ENCODE measurements at places on chromosomes 6 and 20. TPM values are rescaled to one million over a fixed set of nuclear protein-coding genes. Genes with fewer than 3 reads are reported as not detected.

- H3K36me3 ChIP-seq, result no peaks in the 10 kb centered on the region
- no peak overlapping the region for H3K27ac ChIP-seq
- no peaks in the 10 kb centered on the region for H3K4me1 ChIP-seq
- H3K4me3 ChIP-seq, result no peak overlapping the region
- no peak for DNase-seq
Measured at GRCh38 chr6:33904747-33905065, 100.9 kb upstream of the MLN start.

DNA sequence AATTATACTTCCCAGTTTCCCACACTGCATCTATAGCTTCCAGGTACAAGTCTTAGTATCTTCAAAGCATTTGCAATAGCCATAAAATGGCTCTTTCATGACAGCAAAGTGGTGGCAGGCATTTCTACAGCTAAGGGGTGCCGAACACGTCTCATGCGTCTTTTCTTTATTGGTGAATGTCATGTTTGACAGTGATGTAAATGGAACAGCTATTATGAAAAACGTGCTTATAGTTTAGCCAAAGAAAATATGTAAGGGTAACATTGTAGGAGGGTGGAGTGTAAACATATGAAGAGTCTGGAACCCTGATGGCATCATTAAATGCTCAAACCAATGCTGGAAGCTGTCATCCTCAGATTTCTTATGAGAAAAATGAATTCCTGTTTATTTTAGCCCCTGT is 37.9 kb downstream of the COL11A2 start:
- DNase-seq, result no peak
- no peaks in the 10 kb centered on the region for H3K4me1 ChIP-seq
- H3K27ac ChIP-seq, result no peak overlapping the region
- H3K4me3 ChIP-seq, result no peak overlapping the region

DNA sequence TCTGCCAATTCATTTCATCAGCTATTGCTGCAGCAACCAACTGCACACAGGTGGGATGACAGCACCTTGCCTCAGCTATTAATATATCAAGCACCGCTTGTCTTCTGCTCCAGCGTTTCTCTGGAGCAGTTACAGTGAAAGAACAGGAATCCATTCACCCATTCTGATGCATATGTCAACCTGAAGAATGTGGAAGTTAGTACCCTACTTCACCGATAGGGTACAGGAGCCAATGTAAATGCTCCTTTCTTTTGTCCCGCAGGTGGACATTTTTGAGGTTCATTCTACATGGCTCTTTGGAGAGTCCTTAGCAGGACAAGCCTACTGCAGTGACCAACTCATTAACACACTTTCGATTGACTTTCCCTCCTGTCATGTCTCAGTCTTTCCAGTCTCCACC is 139.9 kb upstream of the PRND start:
- H3K36me3 ChIP-seq, result no peaks in the 10 kb centered on the region
- no peaks in the 10 kb centered on the region for H3K27me3 ChIP-seq
- H3K27ac ChIP-seq, result no peak overlapping the region
- no peak for DNase-seq
- H3K4me1 ChIP-seq, result peaks cover 4% of the 10 kb centered on the region
- no peak overlapping the region for H3K4me3 ChIP-seq

GRCh38 chr20:20073801-20074371 is 21.6 kb downstream of the CFAP61 start:
- H3K36me3 ChIP-seq, result no peaks in the 10 kb centered on the region
- no peak for DNase-seq
- no peaks in the 10 kb centered on the region for H3K4me1 ChIP-seq

DNA sequence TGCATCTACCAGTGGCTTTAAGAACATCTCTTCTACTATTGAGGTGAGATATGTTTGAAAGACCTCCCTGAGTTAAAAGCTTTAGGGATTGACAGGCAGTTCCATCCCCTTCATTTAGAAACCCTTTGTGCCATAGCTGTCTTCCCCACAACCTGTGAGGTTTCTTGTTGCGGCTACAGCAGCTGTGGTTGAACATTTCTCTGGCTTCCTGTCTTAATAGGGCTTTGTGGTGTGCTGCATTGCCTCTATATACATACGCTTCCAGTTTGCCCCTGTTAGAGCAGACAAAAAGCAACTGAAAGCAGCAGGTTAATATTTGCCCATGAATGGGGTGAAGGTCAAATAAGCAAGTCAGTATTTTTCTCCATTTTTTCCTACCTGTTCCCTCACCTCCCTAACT is 210.2 kb downstream of the TMEM200A start:
- DNase-seq, result no peak
- no peak overlapping the region for H3K27ac ChIP-seq
- H3K36me3 ChIP-seq, result no peaks in the 10 kb centered on the region
- no peaks in the 10 kb centered on the region for H3K4me1 ChIP-seq
- no peaks in the 10 kb centered on the region for H3K27me3 ChIP-seq

DNA sequence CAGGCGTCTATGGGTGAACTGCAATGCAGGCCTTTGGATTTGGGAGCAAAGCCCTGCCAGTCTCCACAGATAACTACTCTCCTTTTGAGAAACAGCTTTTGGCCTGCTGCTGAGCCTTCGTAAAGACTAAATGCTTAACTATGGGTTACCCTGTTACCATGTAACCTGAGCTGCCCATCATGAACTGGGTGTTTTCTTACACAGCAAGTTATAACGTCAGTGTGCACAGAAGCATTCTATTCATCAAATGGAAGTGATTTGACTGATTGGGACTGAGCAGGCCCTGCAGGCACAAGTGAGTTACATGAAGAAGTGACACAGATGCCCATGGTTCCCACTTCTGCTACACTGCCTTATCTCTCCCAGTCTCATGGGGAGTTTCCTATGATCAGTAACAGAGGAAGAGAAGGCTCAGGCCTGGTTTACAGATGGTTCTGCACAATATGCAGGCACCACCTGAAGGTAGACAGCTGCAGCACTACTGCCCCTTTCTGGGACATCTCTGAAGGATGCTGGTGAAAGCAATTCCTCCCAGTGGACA is 319.1 kb downstream of the CD83 start:
- H3K4me1 ChIP-seq, result peaks cover 2% of the 10 kb centered on the region
- no peaks in the 10 kb centered on the region for H3K36me3 ChIP-seq
- no peak for DNase-seq

- peaks cover 5% of the 10 kb centered on the region for H3K4me1 ChIP-seq
- no peaks in the 10 kb centered on the region for H3K27me3 ChIP-seq
- H3K27ac ChIP-seq, result no peak overlapping the region
Measured at GRCh38 chr6:56637640-56638039, 5.0 kb downstream of the DST start.

DNA sequence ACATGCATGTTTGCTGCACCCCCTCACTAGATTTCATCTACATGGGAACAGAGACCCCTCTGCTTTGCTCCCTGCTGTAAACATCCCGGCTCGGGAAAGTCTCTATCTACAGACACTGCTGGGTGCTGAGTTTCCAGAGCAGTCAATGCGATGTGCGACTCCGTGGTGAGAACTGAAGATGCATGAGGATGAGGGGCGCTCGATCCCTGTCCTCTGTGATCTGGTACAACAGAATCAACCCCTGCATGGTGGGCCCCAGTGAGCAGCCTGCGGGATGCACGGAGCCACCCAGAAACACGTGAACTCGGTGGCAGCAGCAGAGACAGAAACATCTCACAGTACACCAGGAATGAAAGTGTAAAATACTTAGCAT is 83.1 kb downstream of the THBS2 start:
- peaks cover 14% of the 10 kb centered on the region for H3K4me1 ChIP-seq
- no peak overlapping the region for H3K27ac ChIP-seq
- H3K27me3 ChIP-seq, result no peaks in the 10 kb centered on the region
- DNase-seq, result no peak
- no peaks in the 10 kb centered on the region for H3K36me3 ChIP-seq
- no peak overlapping the region for H3K4me3 ChIP-seq

GRCh38 chr20:10795286-10796026 is 121.7 kb upstream of the JAG1 start:
- no peaks in the 10 kb centered on the region for H3K4me1 ChIP-seq
- no peaks in the 10 kb centered on the region for H3K36me3 ChIP-seq
- H3K27ac ChIP-seq, result no peak overlapping the region
- no peak overlapping the region for H3K4me3 ChIP-seq

DNA sequence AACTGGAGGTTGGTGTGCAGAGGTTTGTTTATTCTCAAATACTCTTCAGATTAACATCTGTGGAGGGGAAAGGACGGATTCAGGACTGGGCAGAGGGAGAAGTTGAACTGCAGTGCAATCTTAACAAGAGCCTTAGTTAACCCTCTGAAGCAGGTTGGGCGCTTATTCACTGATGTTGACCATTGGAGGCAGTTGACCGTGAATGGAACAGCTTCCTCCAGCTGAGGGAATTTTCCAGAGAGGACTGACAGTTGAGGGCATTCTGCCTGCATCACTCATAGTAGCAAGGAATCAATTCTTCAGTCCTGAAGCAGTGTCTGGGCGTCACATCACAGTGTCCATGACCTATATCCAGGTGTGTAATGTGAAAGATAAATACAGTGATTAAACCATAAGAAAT is 80.9 kb downstream of the PLCB4 start:
- DNase-seq, result no peak
- no peak overlapping the region for H3K27ac ChIP-seq
- no peaks in the 10 kb centered on the region for H3K27me3 ChIP-seq
- peaks cover 6% of the 10 kb centered on the region for H3K4me1 ChIP-seq

CPNE5 gene
- 0.26 TPM for total RNA-seq

EPPIN gene
- total RNA-seq, result not detected

MRPS18A gene
- 39.3 TPM for total RNA-seq

DNMT3B gene
- total RNA-seq, result 1.5 TPM

ADAT2 gene
- 4.1 TPM for total RNA-seq

SPATA25 gene
- total RNA-seq, result 3.6 TPM
